ENCODE measurements at places on chromosomes 4 and X. TPM values are rescaled to one million over a fixed set of nuclear protein-coding genes. Genes with fewer than 3 reads are reported as not detected.

GRCh38 chr4:164617426-164617825 is 136.5 kb upstream of the SMIM31 start:
- no peak for DNase-seq

SYNPO2 gene
- 0.69 TPM for total RNA-seq

DNA sequence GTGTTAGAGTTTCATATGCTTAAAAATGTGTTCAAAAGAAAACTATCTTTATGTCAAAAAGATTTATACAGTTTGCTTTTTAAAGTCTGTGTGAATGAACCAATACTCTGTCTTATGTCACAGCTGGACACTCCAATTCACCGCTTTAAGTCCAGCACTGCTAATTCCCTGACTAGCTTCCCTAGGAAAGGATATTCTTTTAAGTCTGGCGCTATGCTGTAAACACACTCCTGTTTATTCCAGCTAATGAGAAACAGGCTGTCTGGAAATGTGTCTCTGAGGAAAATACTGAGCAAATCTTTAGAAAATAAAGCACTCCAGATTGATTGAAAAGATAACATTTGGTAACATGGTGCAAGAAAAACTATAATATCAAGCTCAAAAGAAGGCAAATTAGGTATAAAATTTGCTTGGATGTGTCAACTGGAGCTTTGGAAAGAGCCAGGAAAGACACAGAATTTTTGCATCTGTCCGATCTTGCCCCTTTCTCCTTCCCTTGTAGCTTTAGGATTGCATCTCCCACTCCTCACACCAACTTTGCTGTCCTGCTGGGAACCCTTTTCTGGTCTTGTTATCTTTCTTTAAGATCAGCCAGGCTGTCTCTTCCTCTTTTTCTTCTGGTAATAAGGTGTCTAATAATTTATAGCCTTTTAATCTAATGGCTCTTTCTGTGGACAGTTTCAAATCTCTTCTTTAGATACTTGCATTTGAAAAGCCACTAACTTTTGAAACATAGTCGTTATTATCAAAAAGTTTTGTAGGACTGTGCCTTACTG is 40.9 kb upstream of the VEGFC start:
- DNase-seq, result peak; percentile 40

- no peak for DNase-seq
Measured at GRCh38 chr4:20625426-20625825, 74.8 kb upstream of the PACRGL start.

DNA sequence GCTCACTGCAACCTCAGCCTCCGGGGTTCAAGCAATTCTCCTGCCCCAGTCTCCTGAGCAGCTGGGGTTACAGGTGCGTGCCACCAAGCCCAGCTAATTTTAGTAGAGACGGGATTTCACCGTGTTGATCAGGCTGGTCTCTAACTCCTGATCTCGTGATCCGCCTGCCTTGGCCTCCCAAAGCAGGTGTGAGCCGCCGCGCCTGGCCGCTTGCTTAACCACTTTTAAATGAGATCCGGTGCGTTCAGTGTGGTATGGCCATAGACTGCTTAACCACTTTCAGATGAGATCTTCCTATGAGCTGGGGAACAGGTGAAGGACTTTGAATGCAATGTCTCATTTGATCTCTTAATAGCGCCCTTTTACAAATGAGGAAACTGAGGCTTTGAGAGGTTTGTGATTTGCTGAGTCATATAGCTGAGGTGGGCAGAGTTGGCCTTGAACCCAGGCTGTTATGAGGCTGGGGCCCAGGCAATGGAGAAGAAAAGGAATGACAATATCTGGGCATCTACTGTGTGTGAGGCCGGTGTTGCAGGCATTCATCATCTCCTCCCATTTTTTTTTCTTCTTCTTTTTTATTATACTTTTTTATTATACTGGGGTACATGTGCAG is 41.9 kb upstream of the NSG1 start:
- DNase-seq, result no peak

DNA sequence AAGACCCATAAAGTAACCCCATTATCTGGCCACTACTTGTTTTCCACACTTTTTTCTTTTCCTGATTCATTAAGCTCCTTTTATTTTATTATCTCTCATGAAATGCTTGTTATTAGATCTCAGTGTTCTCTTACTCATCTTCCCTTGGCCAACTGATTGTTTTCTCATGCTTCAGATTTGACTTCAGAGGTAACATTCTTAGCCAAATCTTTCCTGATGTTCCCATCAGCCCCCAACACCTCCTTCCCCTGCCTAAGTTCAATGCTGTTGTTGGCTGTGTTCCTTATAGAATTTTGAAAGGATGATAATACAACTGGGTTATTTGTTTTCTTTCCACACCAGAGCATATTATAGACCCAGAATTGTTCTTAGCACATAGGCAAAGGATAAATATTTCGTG is 75.6 kb downstream of the BMPR1B start:
- no peak for DNase-seq

DNA sequence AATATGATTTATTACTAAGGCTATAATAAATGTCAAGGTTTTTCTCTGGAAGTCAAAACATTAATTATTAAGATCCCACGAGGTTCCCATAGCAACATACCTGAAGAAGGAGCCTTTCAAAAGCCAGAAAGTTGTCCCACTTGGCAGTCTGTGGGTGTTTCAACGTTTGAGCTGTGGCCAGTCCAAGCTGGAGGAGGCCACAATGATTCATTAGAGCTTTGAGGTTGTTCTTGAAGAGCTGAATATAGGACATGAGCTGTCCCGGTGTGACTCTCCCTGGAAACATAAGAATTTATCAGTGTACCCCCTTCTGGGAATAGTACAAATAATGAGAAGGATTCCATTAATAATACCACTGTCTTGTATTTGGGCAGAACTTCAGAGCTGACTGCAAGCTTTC is 92.1 kb downstream of the SCFD2 start:
- DNase-seq, result peak; percentile 61
